ENCODE measurements at places on chromosomes 12 and 14. TPM values are rescaled to one million over a fixed set of nuclear protein-coding genes. Genes with fewer than 3 reads are reported as not detected.

LTBR gene
- 79.8 TPM for polyA plus RNA-seq

SPIC gene
- not detected for polyA plus RNA-seq

DNM1L gene
- 49.1 TPM for polyA plus RNA-seq

TDRD9 gene
- 2.3 TPM for polyA plus RNA-seq

LRP1 gene
- polyA plus RNA-seq: 47.8 TPM

KRT5 gene
- polyA plus RNA-seq: 11.3 TPM
